ENCODE measurements at places on chromosomes 4 and X.

DNA sequence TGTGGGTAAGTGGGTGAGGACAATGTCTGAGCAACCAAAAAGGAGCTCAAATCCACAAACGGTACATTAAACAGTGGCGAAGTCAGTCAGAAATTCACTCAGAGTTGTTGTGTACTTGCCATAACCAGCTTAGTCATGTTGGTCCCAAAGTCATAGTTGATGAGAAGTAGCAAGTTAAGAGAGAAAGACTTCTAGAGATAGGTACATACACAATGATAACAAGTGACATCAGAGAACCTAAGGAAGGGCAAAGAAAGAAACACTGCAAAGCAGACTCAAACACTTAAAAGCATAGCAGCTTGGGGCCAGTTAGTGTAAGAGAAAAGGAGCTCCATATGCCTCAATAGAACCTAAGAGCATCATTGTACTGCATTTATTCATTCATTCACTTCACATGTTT is 30.2 kb downstream of the DYNLT3 start:
- no peak for DNase-seq

DNA sequence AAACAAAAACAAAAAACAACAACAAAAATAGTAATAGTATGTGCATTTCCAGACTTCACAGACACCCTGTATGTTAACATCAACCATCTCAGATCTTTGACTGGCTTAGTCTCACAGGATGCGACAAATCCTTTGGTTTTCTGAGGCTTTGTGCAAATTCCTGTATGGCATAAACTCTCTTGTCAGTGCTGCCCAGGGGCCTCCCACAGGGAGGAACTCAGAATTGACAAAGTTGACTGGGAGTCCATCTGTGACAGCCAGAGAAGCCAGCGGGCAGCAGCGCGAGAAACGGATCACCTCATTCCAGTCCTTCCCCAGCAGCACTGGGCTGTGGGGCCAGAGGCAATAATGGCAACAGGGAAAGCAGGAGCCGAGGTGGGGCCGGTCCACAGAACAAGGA is 19.1 kb upstream of the DDX3X start:
- no peak for DNase-seq

DNA sequence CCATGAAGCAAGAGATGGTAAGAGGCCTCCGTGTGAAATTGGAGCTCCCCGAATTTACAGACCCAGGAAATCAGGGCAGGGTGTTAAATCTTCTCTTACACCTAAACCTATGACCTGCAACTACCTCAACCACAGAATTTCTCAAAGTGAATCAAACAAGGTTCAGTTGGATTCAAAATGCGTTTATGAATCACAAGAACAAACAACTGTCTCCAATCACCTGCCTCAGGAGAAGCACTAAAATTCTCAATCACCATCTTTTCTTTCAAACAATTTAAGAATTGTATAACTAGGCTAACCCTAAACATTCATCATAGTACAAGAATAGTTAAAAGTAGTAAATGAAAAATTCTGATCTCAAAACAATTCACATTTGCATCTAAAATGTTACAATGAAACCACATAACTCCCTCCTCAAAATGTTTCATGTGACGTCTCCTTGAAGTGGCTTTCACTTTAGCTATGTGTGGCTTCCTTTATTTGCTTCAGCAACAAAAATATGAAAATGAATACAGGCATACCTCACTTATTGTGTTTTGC is 19.2 kb downstream of the PPP3CA start:
- DNase-seq, result no peak

GRCh38 chrX:118974908-118975671 is 672 bp downstream of the LONRF3 start:
- DNase-seq, result no peak

- DNase-seq, result no peak
Measured at GRCh38 chr4:55876387-55876786, 22.9 kb downstream of the EXOC1 start.

DNA sequence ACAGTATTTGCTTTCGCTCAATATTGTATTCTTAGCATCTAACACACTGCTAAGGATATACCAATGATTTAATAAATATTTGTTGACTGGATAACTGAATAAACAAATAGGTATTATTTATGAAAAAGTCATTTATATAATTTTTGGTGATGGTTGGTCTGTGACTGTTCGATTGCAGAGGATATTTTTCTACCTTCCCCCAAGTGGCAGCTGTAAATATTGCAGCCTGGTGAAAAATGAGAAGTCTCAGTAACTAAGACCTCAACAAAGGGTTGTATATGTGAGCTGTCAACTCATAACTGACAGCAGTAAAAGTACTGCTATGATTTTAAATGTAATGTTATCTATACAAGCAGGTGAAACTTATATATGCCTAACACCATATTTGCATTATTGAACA is 36.0 kb downstream of the HTR2C start:
- no peak for DNase-seq

DNA sequence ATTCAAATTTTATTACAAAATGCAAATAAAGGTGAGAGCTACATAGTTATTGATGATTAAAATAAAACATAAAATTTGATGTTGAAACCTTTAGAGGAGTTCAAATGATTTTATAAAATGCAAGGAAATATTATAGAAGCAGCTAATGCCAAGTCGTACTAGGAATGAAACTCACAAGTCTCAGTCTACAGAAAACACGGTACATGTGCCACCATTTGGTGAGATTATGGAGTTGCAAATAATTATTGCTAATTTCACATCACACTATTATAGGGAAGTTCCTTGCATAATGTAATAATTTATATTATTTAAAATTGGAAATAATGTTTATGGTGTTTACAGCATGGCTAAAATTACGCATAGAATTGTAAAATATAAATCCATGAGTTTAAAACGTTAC is 1601.7 kb upstream of the TENM3 start:
- no peak for DNase-seq

- DNase-seq, result no peak
Measured at GRCh38 chr4:3239303-3239702, 9.7 kb upstream of the MSANTD1 start.

DNA sequence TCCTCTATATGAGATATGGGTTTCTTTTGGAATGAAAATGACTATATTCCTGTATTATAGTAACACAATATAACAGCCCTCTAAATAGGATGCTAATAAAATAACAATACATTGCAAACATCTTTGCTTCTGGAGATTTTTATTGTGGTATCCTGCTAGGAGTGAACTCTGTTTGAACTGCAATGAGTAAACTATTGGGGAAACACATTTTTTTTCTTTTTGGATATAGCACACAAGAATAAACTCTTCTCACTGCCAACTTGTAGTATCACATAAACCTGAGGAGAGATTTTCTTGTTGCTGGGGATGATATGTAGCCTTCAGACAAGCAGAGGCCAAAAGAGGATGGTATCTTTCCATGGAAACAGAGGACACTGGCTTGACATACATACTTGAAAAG is 238.2 kb downstream of the C4orf33 start:
- DNase-seq, result no peak

GRCh38 chr4:132792310-132792709 is 356.8 kb upstream of the PCDH10 start:
- DNase-seq, result no peak

DNA sequence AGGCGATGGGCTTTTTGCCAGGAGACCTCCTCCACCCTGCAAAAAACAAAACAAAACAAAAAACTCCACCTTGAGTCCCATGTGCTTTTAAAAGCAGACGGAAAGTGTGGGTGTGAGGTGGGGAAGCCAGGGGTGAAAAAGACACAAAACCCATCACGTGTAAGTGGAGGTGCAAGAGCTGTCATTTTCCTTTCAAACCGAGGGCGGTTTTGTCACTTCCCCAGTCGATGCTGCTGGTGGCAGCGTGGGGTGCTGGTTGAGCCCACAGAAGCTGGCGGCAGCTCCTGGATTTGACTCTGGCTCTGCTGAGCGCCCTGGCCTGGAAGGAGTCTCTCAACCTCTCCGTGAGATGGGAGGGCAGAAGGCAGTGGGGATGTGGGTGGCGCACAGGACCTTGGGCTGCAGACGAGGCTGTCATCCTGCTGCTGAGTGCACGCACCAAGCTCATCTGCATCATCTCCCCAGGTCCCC is 110.0 kb downstream of the PSAPL1 start:
- DNase-seq, result no peak

GRCh38 chr4:86036736-86037135 is 323.1 kb downstream of the MAPK10 start:
- no peak for DNase-seq
